Stimulated activated CD8-positive, alpha-beta memory T cell treated with anti-CD3 and anti-CD28 coated beads, Interleukin-7, amount 100 ng/mL, for 4 hours (primary cell): ENCODE measurements at places on chromosomes 5 and 9.

- no peak for DNase-seq
Observed at GRCh38 chr9:28925157-28925556, 1351.9 kb upstream of the C9orf72 start.

- DNase-seq = peak; percentile 43
Observed at GRCh38 chr5:139636207-139636792, 11.8 kb upstream of the CXXC5 start.

DNA sequence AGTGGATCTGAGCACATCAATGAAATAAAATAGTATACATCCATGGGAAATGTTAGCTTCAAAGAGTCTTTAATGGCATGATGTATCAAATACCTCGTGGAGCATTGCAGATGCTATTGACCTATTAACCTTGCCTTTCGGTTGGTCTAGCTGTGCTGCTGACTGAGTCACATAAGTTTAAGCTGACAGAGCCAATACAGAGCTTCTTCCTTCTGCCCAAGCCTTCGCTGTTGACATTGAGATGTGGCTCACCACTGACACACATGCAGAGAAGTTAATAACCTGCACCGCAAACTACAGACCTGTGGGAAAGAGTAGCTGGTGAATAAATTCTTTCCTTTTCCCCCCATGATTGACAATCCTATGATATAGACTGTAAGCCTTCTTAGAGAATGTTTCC lies 78.2 kb downstream of the LURAP1L start:
- DNase-seq = no peak

GRCh38 chr9:20744036-20744630 lies 60.1 kb downstream of the FOCAD start:
- no peak for DNase-seq

DNA sequence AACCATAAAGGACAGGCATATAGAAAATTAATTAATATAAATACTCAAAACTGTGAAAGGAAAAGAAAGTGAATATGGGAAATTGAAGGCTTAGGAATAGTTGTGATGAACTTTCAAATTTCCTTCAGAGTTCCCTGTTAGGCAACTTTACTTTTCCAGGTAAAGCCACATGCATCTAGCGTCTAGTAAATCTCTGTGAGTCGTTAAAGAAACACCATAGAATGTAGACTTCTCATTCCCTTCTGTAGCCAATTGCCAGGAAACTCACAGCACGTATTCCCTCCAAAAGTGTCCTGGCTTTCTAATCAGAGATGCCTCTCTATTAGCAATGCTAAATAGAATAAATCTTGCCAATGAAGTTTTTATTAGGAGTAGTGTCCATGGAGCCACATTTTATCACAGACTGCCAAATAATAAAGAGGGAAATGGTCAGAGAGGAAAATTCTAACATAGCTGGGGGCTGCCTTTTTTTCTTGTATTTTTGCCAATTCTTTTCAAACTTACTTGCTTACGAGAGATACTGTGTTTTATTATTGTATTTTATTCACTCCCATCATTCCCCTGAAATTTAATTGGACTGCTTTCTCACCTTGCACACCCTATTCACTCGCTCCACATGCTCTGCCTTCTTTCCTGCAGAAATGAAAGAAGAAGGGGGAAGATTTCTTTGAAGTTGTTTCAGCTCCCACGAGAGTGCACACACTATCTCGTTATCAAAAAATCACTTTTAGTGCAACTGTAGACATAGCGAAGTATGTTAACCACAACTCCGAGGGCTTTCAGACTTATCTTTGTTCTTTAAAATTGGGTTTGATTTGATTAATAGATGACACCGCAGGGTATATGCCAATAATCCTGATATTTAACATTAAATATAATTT lies 439.0 kb downstream of the CSNK1G3 start:
- no peak for DNase-seq

GRCh38 chr5:179916523-179916922 lies 8.8 kb upstream of the TBC1D9B start:
- DNase-seq = no peak

GRCh38 chr9:131478421-131478868 lies 24.3 kb upstream of the POMT1 start:
- DNase-seq = peak; percentile 36

DNA sequence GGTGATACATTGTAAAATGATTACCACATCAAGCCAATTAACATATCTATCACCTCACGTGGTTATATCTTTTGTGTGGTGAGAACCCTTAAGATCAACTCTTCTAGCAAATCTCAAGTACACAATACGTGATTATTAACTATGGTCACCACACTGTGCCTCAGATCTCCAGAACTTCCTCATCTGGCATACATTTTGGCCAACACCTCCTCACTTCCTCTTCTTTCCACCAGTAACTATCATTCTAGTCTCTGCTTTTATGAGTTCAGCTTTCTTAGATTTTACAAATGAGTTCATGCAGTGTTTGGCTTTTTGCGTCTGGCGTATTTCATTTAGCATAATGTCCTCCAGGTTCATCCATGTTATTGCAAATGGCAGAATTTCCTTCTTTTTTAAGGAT lies 35.8 kb downstream of the PRKACG start:
- DNase-seq = no peak

DNA sequence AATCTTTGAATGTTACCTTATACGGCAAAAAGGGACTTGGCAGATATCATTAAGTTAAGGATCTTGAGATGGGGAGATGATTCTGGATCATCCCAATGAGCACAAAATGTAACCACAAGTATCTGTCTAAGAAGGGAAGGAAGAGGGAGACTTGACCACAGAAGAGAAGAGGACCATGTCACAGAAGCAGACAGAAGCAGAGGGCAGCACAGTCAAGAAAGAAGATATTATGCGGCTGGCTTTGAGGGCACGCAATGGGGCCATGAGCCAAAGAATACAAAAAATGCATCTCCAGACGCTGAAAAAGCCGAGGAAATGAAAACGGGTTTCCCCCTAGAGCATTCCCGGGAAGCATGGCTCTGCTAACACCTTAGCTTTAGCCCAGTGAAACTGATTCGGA lies 225.3 kb downstream of the NR2F1-AS1 start:
- DNase-seq = no peak

DNA sequence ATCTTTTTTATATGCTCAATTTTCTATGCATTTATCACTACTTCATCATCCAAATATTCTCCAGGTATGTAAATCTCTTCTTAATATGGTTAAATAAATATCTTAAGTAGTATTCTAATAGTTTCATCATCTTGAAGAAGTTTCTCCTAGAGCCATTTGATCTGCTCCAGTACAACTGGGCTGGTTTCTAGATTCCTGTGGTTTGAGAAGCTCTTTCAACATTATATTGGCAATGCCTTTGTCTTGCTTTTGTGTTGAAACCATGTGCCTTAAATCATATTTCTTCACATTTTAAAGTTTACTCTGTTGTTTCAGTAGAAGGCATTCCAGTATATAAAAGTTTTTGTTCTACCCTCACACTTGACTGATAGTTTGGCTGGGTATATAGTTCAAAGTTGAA lies 27.6 kb downstream of the MBLAC2 start:
- DNase-seq = no peak

GRCh38 chr9:133742849-133743444 lies 4.8 kb upstream of the SARDH start:
- peak; percentile 58 for DNase-seq

DNA sequence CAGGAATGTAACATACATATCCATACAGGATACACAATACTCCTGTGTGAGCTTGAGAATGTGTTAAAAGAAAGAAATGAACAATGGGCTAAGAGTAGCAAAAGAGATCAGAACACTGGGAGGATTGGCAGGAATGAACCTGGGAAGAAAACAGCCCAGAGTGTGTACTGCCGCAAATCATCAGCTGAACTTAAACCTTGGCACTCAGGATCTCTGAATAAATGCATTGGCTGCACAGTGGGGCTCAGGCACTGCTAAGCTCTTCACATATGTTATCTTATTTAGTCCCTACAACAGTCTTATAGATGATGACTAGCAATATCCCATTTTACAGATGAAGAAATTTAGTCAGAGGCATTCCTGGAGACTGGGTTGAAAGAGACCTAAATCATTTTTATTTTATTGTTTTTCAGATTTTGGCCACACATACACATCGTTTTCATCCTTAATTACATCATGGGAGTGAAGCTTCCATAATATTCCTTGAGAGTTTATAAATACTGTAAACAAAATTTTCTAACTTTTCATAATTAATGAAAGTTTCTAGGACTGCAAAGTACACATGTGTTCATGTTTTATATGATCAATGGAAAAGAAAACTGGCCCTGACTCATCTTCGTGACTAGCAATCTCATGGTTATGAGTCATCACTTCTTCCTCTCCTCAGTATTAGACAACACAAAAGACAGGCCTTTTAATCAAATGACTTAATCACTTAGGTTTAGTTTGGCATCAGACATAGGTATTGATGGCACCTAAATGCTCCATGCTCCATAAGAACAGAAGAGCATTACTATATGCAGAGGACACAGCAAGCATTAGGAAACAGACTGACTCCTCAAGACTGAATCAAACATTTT lies 59.2 kb downstream of the CDH18 start:
- DNase-seq = no peak

DNA sequence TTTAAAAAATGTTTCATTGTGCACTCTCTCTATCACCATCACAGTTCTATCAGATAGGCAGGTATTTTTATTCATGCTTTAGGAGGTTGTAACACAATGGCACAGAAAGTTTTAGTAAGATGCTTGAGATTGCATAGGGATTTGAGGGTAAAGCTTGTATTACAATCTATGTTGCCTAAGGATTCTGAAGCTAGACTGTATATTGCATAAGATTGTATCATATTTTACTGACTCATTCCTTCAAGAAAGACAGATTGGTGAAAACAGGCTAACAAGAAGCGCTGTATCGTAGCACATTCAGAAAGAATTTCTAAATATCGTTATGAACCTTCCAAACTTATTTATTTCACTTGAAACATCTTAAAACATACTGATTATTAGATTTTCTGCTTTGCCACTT lies 577.7 kb downstream of the EBF1 start:
- no peak for DNase-seq

GRCh38 chr9:121550569-121551512 lies 51.2 kb upstream of the GGTA1 start:
- peak; percentile 52 for DNase-seq

DNA sequence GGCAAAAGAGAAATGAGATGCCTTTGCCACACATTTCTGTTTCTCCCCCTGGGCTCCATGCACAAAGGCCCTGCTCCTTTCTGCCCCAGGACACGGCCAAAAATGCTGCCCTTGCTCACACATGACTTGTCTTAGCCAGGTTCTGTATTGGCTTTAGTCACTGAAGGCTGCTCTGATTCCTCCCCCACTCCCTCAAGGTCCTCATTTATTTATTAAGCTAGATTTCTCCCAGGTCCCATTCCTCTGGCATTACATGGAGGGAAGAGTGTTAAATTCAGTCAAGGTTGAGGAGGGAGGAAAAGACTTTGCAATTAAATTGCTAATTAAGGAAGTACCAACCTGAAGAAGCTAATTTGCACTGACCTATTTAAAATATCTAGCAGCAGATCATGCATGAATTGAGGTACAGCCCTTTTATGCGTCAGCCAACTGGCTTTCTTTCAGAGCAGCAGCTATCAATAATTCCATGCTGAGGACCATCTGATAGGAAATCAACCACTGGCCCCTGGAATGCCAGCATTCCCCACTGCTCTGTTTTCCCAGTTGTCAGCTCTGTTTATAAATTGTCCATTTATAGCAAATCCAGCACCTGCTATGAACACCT lies 81.2 kb upstream of the MAP3K1 start:
- no peak for DNase-seq

GRCh38 chr9:68781928-68782327 lies 76.9 kb downstream of the PIP5K1B start:
- DNase-seq = no peak

DNA sequence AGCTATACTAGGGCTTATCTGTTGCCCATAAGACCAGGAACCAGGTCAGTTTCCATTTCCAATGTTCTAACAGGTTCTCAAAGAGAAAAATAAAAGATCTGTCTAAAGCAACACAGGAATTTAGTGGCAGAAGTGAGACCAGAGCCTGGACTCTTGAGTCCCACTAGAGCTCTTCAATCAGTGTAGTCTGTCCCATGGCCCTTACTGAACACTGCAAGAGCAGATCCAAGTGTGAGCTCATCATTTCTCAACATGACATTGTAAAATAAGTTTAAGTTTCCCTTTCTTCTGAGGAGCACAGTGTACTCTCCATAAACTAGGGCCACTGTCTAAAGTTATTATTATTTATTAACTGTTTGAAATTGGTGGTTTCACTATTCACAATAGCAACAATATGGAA lies 8.6 kb upstream of the PAPPA start:
- DNase-seq = no peak

DNA sequence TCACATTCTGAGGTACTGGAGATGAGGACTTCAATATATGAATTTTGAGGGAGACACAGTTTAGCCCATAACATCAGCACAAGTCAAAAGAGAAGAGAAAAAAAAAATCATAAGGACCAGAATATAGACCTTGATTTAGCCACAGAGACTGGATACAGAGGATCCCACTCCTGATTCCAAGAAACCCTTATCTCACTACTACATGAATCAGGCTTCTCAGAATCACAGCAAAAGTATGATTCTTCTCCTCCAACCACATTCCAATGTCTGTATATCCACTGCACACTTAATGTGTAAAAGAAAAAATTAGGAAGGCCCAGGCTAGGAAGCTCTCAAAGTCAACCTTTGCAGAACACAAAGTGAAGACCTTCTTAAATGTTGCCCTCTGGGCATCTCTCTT lies 610.9 kb downstream of the DTWD2 start:
- no peak for DNase-seq

DNA sequence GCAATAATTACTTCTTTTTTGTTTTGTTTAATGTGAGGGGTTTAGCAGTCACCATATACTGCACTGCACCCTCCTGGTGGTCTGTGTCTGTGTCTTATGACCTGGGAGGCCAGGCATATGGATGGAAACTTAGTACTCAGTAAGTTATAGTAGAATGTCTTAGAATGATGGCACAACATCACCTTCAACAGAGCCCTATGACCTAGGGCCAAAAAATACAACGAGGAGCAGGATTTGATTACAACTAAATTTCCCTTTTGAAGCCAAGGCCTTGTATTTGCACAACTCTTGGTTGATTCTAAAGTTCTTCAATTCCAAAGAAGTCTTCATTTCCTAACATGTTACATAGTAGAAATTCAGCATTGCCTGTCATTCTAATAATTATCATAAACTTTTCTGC lies 422.1 kb upstream of the PIK3R1 start:
- DNase-seq = no peak
